ENCODE measurements at places on chromosomes 3 and 15.

DNA sequence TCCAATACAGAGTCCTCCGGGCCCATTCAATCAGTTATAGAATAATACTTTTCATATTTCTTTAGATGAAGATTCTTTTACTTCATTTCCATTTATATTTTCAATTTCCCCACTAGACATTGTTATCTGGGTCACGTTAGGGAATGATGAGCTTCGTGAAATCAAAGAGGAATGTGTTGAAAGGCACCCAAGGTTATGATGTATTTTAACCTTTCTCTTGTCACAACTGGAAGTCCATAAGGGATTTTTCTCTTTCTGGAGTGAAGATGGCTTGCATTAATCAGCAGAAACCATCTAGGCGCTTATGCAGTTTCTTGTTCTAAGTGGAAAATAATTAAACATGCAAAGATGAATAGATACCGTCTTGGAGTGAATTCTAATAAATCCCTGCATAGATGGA lies 180.5 kb downstream of the FEZF2 start:
- DNase-seq: no peak

GRCh38 chr3:177460047-177460446 lies 262.8 kb upstream of the TBL1XR1 start:
- no peak for DNase-seq

GRCh38 chr3:127171320-127171719 lies 21.6 kb upstream of the PRR23E start:
- DNase-seq: no peak

DNA sequence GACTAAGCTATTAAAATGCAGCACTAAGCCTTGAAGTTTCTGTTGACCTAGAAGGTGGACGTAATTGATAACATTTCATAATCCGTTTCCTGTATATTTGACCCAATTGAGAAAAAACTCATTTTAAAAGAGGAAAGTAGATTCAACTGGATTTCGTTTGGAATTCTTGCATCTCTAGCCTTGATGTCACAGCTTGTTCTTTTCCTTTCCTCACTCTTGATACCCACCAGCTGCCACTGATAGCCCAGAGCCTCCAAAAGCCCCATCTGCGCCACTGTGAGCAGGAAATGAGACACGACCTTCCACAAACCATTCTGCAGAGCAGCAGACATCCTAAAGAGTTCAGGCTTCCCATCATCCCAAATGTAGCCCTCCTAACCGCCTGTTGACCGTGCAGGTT lies 61.8 kb downstream of the FOXB1 start:
- no peak for DNase-seq

GRCh38 chr3:101381809-101382208 lies 61.4 kb upstream of the IMPG2 start:
- DNase-seq: no peak

- no peak for DNase-seq
Measured at GRCh38 chr15:44698641-44699040, 12.5 kb downstream of the PATL2 start.

DNA sequence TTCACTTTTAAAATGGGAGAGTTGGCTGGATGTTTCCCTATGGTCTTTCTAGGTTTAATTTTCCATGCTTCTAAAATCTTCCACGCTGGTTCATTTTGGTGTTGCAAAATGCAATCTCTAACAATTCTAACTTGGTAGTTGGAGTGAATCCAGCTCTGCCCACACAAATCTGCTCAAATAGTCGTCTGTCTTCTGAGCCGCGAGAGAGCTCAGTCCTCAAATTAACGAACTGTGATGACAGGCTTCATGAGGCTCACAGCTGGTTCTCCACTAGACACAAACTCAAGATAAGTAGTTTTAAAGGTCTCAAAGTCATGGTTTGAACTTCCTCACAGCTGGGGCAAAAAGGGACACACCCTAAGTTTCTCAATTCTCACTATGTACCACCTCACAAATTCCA lies 178.6 kb upstream of the LYSMD4 start:
- no peak for DNase-seq
